ENCODE measurements at places on chromosomes 7 and 10.

- no peak for DNase-seq
Observed at GRCh38 chr10:122181876-122182275, 89.2 kb upstream of the BTBD16 start.

GRCh38 chr10:124072106-124072505 is 21.3 kb downstream of the CHST15 start:
- no peak for DNase-seq

DNA sequence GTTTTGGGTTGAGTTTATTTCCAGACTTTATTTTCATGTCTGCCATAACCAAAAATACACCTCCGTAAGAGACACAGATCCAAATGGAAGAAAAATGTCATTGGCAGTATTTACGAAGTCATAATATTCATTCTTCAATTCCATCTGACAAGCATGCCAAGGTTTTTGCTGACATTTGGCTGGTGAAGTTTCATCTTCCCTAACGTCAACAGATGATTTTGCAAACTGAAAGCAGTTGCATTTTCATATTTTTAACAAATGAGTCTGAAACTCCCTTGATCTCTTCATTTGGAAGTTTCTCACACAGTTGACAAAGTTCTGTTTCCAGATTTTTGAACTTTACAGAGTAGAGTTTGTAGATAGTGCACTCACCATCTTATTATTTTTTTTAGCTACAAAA is 114.5 kb downstream of the CALN1 start:
- DNase-seq = no peak

DNA sequence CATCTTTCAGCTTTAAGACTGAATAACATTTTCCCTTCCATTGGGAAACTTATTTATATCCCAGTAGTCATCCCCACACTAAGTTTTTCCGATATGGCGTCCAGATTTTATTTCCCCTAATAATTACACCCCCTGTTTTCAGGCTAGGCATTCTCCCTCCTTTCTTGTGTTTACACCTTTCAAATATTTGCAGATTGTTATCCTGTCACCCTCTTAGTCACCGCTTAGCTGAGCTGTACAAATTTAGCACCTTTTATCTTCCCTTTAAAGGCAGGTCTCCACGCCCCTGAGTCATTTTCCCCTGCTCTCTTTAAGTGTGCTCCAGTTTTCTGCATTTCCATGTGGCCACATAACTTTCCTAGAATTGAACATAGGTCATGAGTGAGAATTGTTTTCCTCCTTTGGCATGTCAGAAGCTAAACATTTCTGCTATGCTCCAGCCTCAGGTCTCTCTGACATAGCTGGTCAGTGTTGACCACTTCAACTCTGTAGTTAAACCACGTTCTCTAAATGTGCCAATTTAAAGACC is 47.4 kb downstream of the LRRC4 start:
- peak; percentile 7 for DNase-seq

- DNase-seq = no peak
Observed at GRCh38 chr10:96267234-96267705, 4.1 kb downstream of the BLNK start.

GRCh38 chr7:24879291-24879690 is 100.7 kb downstream of the OSBPL3 start:
- no peak for DNase-seq

Data from activated CD4-positive, alpha-beta T cell treated with anti-CD3 and anti-CD28 coated beads, Interleukin-2, amount 50 U/mL, for 4 hours (primary cell).